MM.1S (cell line): ENCODE measurements at places on chromosomes 7 and 10.

- no peak for DNase-seq
These were observed 77.0 kb downstream of the SLC25A13 start for GRCh38 chr7:96244992-96245292.

- DNase-seq = no peak
These were observed 89.0 kb downstream of the CH25H start for GRCh38 chr10:89118091-89118490.

DNA sequence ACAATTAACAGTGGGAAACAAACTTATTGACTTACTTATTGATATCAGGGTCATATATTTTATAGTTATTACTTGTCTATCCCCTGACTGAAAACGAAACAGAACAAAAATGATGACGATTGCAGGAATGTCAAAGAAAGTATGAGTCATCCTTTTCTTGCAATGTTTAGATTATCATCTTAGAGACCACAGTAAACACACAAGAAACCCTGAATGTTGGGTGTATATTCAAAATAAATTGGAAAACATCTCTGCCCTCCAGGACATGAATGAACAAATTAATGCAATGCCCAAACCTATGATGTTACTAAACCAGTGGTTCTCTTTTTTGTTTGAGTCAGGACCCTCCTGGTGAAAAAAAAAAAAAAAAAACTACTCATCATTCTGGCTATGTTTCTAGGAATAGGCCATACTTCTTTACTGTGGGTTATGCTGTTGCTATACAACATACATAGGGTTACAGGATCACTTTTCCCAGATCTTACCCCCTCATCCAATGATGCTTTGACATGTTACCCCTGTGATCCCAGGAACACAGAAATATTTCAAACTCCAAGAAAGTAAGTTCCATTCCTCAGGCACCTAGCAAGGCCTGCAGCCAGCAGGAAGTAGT is 623.4 kb upstream of the IGFBP3 start:
- DNase-seq = peak; percentile 10

GRCh38 chr7:17774248-17774647 is 166.0 kb downstream of the SNX13 start:
- DNase-seq = no peak

DNA sequence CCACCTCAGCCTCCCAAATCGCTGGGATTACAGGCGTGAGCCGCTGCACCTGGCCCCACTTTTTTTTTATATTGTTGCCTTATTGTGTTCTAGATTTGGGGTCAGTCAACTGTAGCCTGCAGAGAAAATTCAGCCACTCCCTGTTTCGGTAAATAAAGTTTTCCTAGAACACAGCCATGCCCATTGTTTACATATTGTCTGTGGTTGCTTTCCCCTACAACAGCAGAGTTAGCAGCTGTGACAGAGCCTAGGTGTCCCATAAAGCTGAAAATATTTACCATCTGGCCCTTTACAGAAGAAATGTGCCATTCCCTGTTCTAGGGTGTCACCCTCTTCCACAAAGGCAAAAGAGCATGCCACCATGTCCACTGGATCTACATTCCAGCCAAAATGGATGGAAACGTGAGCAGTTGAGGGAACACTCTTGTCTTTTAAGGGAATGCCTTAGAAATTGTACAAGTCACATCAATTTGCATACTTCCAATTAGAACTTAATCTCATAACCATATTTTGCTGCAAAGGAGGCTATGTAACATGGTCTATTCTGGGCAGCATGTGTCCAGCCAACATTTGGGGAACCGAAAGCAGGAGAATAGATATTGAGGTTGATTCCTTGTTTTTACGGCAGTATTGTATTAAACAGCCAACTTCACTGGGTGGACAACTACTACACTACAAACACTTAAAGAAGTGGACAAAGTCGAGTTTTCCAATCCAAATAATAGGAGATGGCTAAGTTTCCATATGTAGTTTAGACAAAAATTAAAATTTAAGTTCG is 11.0 kb upstream of the BLVRA start:
- DNase-seq = no peak

DNA sequence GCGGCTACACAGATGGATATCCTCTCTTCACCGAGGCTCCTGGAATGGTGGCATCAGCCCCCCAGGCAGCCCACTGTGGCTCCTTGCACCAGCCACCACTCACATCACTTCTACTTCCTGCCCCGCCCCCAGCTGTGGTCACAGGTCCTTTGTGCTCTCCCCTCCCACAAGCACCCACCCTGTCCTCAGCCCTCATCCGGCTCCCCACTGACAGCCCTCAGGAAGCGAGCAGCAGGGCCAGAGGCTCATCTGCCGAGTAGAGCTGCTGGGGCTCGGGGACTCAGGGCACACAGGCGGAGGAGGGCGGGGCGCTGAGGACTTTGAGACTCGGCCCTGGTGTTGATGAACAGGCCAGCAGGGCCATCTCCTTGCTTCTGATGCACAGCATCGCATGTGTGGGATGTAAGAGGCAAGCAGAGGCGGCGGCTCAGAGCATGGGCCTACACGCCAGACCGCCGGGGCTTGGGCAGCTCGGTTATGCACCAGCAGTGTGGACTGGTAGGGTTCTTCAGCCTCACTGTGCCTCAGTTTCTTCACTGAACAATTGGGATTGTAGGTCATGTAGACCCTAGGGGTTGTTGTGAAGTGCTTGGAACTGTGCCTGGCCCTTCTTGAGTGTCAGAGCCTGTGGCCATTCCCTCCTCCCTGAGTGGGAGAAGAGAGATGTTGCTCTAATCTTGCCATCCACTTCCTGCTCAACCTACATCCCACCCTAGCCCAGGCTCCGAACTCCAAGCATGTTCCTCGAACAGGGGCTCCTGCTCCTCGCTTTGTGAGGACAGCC is at the start of gene PRF1:
PRF1 (minus strand) TSS at position 77 of the 784 bp plus-strand sequence. CDS start 1,839 bp downstream, outside the sequence.
- no peak for DNase-seq

DNA sequence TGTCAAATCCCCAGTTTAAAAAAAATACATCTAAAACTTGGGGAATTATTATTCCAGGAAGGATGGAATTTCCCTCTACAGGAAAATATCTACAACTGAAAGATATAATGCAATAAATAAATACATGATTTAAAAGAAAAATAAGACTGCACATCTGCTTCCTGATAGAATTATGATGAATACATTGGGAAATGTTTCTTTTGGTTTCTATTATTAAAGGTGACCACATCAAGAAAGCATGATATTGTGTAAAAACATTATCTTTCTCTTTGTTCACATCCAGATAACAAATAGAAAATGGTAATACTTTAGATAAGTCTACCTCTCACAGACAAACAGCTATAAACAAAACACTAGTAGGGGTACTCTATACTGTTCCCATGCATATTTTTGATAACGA is 19.2 kb downstream of the SEMA3D start:
- DNase-seq = no peak

GRCh38 chr7:112101201-112101846 is 104.9 kb downstream of the DOCK4 start:
- DNase-seq = no peak

DNA sequence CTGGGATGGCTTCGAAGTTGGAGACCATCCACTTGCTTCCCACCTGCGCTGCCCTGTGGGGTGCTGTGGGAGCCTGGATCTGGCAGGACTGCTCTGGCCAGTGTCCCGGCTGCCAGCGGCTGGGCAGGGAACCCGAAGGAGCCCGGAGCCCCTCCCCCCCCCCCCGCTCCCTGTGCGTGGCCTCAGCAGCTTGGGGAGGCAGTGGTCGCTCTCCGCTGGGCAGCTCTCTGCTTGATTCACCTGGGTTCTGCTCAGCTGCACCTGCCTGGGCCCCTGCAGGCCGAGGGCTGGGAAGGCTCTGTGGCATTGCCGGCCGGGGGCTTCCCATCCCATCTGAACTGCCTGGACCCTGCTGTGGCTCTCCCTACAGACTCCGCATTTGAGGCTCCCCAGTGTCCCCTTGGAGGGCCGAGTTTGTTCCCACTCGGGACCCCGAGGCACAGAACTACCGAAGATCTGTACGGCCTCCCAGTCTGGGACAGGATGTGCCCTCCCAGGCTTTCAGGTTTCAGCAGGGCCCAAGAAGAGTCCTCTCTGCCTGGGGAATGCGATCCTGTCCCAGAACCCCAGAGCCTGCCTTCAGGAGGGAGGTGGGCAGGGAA is 525.1 kb downstream of the TCERG1L start:
- DNase-seq = no peak

DNA sequence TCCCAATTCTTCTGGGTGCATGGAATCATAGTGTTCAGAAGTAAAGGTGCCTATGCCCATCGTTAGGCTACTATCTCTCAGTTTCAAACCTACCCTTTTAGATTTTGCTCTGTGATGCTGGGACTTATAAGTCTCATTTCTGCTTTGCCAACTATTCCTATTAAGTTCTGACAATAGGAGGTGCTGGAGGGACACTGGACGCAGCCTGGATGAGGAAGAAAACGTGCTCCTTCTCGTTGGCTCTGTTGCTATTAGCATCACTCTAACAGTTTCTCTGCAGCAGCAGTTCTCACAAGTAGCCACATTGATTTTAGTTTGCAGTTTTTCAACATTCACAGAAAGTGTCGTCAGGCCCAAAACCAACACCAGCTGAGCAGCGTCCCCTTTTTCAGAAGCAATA is 72.4 kb downstream of the ABCC2 start:
- no peak for DNase-seq

DNA sequence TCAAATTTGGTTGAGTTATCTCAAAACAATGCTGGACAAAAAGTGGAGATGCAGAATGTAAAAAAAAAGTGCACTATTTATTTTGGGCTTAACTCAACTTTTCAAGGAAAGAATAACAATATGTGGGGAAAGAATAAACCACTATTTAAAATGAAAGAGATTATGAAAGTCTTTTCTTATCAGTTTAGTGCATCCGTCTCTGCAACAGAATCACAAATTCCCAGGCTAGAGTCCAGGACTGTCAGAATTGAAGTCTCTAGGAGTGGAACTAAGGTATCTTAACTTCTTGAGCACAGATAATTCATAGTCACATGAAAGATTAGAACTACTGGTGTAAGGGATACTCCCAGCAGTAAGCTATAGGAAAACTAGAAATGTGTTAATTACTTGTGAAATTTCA is 1200.3 kb upstream of the LRRN3 start:
- no peak for DNase-seq
